ENCODE measurements at places on chromosomes 3 and 15.

DNA sequence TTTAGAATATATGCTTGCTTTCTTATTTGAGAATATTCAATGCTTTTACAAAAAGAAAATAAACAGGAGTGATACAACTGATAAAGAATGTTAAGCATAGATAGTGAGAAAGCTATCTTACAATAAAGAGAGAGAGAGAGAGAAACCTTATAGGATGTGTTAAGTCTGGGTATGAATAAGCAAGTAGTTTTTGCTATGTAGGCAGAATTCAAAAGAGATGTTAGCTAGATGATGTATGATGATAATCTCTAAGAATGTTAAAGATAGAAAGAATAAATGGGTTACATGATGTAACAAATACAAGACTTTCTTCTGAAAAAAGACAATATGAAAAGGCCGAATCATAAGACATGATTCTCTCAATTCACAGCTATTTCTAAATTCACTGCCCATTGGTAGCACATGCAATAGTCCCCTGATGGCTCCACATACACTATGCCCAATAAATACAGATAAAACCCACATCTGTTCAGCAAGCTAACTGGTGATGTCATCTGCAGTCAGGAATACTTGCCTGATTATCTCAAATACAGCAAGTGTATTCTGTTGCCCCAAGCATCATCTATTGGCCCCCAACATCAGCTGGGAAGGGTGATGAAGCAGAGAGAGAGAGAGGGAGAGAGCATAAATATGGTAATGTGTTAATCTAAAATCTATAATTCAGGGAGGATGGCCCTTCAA is 169.2 kb upstream of the LYSMD4 start:
- no peak for DNase-seq

GRCh38 chr15:80160570-80161156 is 7.9 kb downstream of the FAH start:
- DNase-seq = peak; percentile 16

DNA sequence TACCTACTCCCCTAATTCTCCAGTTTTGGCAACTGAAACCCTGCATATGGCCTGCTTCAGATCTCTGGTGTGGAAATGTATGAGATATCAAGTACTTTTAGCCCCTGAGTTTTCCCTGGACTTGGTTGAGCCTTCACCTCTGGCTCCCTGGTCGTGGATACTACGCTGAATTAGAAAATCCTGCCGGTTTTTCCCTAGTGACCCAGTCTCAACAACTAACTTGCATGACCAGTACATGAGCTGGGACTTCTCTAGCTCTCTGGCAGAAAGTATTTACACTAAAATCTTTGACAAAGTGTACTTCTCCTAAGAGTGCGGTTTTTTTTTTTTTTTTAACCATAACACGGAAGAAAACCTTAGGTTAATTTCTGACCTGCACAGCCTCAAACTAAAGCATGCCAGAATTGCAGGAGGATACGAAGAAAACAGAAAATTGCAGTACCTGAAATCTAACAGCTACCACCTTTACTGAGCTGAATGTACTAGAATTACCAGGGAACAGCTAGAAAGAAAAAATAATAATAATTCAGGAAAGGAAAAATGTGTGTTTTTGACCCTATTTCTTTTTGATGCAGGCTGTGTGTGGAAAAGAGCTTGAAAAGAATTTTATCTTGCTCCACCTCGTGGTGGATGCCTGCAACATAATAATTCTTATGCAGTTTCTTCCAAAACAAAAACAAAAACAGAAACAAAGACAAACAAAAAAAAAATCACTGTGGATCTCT is 165.6 kb downstream of the GMNC start:
- DNase-seq = no peak

DNA sequence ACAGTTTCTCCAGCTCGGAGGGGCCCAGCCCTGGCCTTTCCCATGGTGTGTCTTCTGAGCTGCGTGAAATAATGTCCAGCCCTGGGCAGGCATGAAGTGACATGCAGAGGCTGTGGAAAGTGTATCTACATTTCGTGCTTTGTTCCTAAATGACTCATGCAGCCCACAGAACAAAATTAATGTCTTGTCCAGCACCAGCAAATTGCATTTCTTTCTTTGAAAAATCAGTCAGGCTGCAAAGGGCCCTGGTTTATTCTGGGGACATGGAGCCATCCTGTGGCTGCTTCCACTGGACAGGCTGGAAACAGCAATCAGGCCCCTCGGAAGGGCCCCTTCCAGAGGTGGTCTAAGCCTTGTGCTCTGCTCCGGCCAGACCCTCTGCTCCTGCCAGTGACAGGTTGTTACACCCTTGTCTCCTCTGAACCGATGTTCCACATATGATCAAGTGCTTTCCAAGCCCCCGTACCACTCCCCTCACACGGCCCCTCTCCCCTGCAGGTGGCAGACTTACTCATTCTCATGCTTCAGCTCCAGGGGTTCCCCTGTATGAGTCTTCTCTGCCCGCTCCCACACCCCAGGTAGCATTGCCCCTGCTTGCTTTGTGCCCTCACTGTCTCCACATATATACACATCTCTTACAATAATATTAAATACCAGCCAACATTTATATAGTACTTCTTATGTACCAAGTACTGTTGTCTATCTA is 33.7 kb downstream of the CRYGS start:
- DNase-seq = no peak

DNA sequence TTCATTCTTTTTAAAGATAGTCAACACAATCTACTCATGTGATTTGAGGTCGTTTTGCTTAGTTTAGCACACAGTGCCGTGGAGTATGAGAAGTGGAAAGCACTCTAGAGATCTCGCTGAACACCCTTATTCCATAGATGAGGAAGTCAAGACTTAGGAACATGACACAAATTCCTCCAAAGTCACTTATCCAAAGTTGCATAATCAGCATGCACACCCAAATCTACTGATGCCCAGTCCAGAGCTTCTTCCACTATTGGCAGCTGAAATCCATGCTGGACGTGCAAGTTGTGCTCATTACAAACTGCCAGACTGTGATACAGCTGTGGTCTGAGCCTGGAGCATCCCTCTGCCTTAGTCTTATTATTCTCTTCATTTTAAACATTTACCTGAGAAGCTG is 83.5 kb upstream of the ZNF280D start:
- DNase-seq = no peak

DNA sequence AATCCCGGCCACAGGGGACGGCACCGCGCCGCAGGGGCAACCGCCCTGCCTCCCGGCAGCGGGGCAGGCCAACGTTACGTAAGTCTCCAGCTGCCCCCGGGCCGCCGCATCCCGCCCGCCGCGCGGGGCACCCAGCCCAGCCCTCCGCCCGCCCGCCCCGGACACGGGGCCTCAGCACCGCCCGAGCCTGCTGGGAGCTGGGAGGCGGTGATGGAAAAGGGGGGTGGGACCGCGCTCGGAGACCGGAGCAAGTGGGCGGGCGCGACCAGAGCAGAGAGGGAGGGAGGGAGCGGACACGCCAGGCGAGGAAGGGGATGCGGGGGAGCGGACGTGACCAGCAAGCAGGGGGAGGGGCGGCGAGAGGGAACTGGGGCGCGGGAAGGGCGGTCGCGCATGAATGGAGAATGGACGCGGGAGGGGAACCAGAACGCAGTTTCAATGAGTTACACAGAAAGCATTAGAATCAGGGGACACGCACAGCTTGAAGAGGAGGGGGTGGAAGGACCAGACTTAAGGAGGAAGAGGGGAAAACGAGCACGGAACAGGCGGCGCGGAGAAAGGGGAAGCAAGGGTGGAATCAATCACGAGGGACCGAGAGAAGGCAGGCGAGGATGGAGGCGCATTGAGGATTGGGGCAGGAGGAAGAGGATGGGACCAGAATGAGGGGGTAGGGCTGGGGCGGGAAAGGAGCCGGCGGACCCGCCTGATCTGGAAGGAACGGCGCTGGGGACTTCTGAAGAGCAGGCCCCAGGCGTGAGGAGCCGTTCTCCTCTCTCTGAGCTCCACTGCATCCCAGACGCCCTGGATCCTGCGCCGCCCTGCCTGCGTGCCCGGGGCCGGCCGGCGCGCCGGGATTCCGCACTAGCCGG is 559 bp downstream of the PKM start:
- peak; percentile 43 for DNase-seq

GRCh38 chr3:23656821-23657220 is 148.9 kb upstream of the UBE2E1 start:
- no peak for DNase-seq

GRCh38 chr15:71880276-71880675 is 69.9 kb downstream of the NR2E3 start:
- no peak for DNase-seq
